ENCODE measurements at places on chromosomes 4 and X.

GRCh38 chr4:103400405-103400804 lies 202.3 kb upstream of the CENPE start:
- no peak for DNase-seq

GRCh38 chr4:174464949-174465348 lies 57.3 kb downstream of the HPGD start:
- no peak for DNase-seq

- no peak for DNase-seq
Observed at GRCh38 chr4:182288534-182288933, 45.3 kb downstream of the TENM3 start.

GRCh38 chrX:67289055-67289499 lies 254.7 kb upstream of the AR start:
- DNase-seq, result no peak

DNA sequence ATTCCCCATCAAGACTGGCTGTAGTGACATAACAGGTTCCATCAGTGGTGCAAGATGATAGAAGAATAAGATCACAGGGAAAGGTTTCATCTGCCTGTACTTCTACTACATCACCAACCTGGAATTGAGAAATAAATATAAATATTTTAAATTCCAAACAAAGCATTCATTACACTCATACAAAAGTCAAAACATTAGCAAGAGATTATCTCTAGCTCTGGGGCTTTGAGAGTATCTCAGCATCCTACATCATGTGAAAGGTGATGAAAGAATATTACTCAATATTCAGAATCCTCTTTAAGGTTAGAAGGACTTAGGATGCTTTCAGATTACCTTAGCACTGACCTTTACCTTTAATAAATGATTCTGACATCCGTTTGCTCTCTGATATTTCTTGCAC lies 96.5 kb upstream of the MCF2 start:
- DNase-seq, result no peak

DNA sequence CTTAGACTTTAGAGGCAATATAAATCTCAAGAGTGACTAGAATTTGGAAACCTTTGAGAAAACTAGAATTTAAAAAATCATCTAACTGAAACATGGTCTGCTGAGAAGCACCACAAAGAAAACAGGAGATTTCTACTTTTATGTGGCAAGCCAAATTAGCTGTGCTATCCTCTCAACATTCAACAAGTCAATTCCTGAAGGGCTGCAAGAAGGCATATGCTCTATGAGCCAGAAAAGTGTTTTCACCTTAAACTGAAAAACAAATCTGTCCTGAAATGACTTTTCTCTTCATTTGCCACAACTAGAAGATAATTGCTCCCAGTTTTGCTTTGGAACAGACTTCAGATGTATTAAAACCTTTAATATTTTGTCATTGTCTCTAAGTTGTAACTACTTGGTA lies 263.2 kb upstream of the EDNRA start:
- DNase-seq, result no peak

DNA sequence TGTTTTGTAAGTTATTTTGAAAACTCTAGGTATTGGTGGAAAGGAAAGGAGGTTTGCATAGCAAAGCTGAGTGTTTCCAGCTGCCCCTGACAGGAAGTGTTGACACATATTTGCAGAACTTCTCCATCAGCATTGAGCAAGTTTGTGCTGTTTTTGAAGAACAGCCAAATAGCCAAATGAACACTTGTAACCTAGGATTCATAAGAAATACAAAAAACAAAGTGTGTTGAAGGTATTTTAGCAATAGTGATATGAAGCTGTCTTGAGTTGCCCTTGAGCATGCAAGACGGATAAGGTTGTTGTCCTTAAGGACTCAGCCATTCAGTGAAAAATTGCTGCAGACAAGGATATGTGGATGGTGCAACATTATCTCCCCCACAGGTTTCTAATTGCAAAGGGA lies 68.3 kb upstream of the PGM2 start:
- DNase-seq, result no peak

DNA sequence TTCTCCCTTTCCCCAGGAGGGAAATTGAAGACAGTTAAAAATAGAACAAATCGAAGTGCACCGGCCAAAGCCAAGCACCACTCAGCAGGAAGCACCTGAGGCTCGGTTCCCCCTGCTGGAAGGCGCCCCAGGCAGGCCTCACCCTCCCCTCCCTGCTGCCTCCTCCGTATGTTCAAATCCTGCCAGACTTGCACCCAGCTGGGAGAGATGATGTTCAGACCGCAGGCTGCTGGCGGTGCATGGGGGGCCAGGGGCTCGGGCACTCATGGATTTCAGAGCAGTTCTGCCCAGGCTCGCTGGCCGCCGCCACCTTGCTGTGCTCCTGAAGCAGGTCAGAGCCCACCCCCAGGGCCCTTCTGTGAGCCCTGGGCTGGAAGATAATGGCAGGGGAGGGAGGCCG lies 91.4 kb downstream of the DCTD start:
- no peak for DNase-seq

DNA sequence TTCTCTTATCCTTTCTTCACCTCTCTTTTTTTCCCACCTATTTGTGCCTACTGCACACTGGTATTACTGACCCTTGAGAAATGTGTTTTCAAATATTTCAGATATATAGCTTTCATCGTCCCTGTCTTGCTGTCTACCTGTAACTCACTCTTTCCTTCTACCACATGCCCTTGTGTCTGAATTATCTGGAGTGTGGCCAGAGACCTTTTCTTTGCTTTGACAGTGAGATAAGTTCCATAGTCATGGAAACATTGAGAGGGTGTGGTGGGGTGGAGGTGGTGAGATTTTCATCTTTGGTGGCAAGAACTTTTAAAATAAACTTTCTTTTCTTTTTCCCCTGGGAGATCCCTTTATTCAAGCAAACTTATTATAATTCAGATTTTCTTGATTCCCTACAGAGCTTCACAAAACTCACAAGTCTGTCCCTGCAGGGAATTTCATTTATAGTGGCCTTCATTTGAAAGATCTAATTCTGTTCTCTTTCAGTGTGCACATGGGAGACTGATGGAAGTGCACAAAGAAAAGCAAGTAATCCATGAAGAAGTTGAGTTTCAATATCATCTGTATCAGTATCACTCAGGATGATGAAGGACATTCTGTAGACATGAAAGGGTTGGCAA lies 95.7 kb downstream of the SH2D1A start:
- DNase-seq, result no peak

DNA sequence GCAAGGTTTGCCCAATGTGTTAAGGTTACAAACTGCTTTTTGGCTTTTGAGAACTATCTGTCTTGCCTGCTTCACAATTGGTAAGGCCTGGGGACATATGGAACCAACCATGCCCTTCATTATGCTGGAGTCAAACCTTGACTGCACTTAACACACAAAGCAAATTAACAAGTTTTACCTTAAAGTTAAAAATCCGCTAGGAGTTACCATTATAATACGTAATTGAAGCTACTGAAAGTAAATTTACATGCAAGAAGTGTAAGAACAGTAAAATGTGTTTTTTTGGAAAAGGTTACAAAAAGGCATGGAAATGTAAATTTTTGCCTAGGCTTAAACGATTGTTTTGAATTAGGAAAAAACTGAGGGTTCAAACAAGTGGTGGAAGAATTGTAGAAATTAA lies 69.7 kb downstream of the BMP15 start:
- no peak for DNase-seq

GRCh38 chr4:40536032-40536431 lies 93.6 kb downstream of the RBM47 start:
- DNase-seq, result no peak

GRCh38 chr4:110959041-110959643 lies 336.3 kb upstream of the PITX2 start:
- no peak for DNase-seq

DNA sequence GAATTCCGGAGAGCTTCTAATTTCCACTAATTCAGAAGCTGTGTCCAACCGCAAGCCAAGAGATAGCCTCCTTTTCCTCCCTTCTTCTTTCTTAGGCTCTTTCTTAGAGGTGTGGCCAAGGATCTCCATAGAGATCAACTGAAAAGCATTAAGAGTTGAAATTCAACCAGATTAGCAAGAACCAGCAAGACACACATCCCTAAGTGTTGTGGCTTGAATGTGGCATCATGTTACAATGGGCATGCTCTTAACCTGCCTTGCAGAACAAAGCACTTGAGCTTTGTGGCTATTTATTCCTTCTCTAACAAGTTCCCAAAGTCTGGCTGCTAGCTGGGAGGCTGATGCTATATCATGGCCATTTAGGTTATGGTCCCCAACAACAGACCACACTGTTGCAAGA lies 10.4 kb downstream of the ANOS1 start:
- DNase-seq, result no peak

- DNase-seq, result no peak
Observed at GRCh38 chr4:35063031-35063570, 1181.2 kb downstream of the ARAP2 start.

DNA sequence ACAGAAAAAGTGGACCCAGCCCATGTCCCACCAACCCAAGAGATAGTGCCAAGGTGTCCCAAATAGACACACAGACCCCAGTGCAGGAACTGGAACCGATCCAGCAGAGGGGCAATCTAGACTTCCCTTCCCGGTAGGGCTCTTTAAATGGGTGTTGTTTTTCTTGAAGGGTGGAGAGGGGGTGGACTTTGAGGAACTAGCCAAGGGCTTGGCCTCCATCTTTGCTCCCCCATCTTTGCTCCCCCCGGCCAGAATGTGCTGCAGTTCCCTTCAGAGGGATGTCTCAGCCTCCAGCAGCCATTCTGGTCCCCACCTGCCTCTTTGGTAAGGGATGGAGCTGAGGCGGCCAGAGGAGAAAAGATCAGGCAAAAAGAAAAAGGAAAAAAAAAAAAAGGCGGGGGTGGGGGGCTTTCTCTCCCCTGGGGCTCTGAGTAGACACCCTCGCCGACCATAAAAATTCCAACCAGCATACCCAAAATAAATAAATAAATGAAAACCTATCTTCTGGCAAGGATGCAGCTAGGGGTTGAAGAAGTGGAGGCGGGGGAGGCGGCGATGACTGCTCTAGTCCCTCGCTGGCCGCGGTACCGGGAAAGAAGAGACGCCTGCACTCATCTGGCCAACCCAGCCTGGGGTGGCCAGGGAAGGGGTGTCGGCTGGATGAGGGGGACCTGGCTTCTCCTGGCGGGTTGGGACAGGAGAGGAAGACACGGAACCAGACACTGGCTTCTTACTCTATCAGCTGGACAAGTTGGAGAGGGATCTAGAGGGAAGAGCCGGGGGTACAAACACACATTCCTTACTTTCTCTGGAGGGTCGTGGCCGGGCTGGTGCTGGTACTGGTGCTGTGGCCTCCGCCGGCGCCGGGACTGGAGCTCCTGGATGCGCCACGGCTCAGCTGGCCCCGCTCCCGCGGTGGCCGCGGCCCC lies 38.5 kb upstream of the IQSEC2 start:
- no peak for DNase-seq

DNA sequence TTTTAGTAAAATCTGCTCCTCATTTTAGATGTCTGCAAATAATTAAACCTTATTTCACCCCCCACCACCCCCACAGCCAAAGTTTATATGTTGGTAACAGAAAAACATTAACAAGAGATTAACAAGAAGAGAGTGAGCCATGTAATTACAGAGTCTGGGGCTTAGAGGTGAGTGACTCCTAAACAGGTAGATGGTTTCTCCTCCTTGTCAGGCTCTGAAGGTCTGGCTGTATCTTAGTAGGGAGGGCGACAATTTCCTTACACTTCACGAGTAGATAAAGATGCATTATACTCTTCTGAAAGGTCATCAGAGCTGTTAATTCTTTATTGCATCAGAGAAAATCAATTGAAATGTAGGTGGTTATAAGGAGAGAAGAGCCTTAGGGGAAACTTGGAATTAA lies 171.8 kb upstream of the ANKRD50 start:
- DNase-seq, result no peak

DNA sequence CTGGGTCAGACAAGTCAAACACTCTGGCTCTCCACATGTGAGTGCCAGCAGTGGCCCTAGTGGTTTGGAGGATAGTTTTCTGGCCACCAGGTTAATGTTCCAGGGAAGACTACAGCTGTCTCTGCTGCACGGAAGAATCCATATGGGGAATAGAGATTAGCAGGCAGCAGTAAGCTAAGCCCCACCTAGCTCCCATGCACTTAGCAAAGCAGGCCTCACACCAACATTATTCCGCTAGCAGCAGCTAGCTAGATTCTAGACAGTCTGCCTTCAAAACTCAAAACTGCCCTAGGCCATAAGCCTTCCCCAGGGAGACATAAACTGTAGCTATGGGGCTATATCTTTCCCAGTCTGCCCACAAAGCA lies 203.4 kb downstream of the CHIC1 start:
- no peak for DNase-seq

- no peak for DNase-seq
Observed at GRCh38 chr4:37641886-37642849, 44.0 kb downstream of the RELL1 start.

- DNase-seq, result no peak
Observed at GRCh38 chr4:184573701-184574100, 75.5 kb downstream of the CASP3 start.

GRCh38 chr4:8295471-8295870 lies 25.9 kb downstream of the HTRA3 start:
- no peak for DNase-seq

DNA sequence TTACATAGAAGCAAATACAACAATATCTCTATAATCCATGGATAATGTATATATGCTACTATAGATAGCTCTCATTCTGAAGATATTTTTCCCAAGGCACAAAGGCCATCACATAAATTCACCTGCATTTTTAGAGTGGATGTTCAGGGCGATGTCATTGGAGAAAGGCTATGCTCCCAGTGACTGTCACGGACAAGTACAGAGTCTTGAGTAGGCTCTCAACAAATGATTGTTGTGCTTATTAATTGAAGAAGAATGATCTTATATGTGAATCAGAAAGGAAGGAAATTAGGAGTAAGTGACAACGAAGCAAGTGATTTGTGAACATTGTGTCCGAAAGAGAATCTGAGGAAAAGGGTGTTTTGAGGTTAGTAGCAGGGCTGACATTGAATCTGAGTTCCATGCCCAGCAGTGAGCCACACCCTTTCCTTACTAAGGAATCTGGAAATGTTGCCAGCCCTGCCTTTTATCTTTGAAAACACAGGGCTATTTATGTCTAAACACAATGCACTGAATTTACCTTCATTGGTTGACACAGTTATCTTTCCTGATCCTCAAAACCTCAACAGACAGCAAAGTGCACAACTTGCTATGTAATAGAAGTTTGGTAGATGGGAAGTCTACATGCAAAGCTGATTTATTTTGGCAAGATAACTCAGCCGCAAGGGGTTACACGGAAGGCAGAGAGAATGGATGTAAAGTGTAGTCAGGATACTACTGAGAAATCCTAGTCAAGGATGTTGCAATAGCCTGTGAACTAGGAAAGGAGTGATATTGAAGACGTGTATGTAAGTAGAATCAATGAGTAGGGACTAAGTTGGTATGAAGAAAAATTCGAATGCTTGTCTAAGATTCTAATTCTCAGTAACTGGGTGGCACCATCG lies 50.4 kb downstream of the SORBS2 start:
- no peak for DNase-seq

- DNase-seq, result no peak
Observed at GRCh38 chrX:19791562-19791961, 95.8 kb downstream of the SH3KBP1 start.

Data from NCI-H1694 treated with DMSO at 0.1 percent for 48 hours (cell line).